ENCODE measurements at places on chromosomes 4 and X. TPM values are rescaled to one million over a fixed set of nuclear protein-coding genes. Genes with fewer than 3 reads are reported as not detected.

DNA sequence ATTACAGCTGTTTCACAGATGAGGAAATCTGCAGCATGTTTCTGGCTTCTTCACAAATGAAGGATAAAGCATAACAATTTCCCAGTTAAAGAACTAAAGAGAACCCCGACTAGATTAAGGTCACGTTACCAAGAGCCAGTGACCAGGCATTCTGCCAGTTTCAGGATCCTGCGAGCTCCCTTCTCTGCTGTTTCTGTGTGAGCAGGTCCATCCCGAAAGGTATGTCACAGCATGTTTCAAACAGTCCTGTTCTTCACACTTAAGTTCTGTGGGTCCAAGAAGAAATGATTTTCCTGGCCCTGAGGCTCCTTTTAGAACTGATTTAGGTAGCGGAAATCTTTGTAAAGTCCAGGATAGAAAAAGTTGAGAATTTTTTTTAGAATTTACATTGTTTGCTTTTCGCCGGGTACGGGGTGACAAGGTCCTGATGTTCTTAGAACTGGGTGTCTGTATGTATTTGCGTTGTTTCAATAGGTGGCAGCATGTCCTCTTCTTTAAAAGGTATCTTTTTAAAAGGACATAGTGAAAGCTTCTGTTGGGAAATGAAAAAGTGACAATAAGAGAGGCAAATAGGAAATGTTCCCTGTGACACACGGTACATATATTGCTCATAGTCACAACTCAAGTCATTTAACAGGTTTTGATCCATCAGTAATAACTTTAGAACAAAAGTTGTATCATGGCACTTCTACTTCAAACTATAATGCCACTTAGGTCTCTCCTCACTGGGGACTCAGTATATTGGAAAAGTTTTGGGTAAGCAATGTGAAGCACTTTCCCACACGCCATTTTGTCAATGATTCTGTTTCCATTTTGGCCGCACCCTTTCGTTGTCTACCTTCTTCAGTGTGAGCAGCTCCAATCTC, 18.4 kb downstream of the IL21 start:
- DNase-seq, result no peak

GAGE12H gene
- total RNA-seq, result not detected

TLR2 gene
- 6.1 TPM for total RNA-seq

DNA sequence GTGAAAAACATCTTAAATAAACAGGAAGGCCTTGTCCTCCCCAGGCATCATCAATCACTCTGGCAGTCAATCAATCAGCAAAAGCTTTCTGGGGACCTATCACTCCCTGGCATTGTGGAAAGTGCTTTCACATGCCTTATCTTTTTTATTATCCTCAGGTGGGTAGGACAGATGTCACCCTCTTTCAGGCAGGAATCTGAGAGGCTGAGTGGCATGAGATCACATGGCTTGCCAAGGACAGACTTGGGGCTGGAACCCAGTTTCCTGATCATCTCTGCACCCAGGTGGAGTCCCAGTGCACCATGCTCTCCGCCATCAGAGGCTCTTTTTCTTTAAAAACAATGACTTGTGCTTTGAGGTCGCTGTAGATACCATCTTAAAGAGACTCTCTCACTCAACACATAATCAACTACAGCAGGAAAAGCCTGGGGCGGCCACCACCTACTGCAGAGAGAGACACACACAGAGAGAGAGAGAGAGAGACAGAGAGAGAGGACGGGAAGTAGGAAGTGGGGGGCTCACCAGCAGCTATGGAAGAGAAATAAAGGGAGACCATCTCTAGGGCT, 282.7 kb downstream of the PTTG2 start:
- DNase-seq, result no peak

DNA sequence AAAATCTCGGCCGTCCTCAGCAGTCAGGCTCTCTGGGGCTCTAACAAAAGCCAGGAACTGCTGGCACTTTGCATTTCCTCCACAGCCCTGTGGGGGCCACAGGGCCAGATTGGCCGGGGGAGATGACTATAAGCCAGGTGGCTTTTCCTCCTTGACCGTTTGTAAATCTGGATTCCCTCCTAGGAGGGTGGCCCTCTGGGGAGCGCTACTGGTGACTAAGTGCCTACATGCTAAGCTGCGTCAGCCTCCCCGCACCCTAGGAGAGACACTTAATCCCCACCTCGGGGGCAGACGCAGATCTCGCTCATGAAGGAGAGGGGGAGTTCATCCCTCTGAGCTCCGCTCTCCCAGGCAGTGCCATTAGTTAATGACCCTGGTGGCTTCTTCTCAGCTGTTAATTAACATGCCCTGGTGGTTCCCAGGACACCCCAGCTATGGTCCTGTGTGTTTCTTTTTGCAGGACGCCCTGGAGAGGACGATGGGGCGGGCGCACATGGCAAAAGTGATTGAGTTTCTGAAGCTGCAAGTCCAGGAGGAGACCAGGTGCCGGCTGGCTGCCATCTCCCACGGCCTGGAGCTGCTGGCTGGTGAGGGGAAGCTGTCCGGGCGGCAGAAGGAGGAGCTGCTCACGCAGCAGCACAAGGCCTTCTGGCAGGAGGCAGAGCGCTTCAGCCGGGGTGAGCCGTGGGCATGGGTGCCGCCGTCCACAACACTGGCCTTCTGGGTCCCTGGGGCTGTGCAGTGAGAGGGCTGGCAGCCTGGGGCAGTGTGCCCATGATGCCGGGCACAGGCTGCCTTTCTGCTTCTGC, 41.6 kb downstream of the EVC start:
- DNase-seq, result no peak
